ENCODE measurements at places on chromosomes 3 and 15.

DNA sequence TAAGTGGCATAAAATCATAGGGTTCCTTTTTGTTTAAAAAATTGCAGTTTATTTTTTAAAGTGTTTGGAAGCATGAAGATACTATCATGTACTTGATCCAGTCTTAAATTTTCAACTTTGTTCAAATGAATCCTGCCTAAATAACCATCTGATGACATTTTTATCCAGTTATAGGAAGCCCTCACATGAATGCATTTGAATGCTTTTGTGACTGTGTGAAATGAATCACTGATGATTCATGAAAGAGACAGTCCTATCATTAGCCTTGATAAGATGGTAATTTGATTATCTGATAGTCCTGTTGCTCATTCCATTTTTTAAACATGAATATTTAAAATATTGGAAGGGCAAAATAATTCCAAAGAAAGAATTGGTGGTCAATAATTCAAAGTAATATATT lies 401.9 kb upstream of the ROBO2 start:
- DNase-seq: no peak

DNA sequence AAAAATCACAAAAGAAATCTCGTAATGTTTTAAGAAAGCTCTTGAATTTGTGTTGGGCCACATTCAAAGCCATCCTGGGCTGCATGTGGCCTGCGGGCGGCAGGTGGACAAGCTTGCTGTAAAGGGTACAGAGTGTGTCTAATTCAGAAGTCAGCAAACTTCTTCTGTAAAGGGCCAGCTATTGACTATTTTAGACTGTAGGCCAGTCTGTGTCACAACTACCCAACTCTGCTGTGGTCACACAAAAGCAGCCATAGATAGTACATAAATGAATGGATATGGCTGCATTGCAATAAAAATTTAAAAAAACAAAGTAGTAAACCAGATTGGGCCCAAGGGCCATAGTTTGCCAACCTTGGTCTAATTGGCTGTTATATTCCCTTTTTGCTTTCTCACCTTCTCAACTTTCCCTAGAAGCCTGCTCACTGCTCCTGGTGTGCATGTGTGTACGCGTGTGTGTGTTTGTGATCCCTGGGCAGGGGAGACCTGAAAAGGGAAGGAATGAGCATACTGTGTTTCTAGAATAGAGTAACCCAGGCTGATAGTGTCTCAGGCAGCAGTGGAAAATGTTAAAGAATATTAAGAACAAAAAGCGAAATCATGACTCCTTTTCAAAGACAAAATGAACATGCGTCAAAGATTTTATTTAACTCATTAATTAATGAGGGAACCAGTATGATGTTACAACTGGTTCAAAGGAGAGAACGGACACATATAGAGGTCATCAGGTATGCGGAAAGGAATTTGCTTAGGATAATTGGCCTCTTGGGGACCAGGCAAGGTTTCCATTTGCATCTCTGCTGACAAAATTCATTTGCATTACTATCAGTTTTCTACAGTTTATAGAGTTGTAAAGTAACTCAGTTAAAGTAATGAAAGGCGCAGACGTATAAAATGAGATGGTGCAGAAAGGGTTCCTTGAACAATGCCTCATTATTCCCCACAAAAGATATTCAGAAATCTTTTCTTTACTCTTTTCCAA lies 248.0 kb downstream of the THSD4 start:
- no peak for DNase-seq

DNA sequence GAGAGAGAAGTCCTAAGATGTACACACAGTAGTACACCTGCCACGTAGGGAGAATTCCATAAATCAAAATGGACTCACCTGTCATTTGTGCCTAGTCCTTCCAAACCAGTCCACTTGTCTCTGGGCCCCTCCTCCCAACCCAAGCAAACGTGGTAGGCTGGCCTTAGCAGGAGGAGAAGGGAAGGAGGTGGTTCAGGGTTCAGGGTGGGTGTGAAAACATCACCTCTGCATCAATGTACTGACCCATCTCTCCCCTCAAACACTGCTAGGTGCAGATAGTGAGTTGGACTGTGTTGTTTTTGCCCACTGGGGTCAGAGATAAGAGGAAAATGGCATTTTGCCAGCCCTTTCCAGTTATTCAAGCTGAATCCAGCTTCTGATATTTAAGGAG lies 99.3 kb downstream of the MME start:
- DNase-seq: no peak

DNA sequence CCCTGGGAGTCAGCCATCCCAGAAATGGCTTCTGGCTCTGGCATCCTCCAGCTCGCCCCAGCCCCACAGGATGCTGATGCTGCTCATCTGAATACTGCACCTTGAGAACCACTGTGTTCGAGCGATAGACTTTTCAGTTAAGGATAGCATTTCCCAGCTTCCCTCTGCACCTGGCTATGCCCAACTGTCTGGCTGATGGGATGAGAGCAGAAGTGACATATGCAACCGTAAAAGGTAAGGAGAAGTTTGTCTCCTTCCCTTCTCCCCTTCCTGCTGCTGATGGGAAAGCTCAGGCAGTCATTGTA lies 9.7 kb upstream of the HHATL start:
- no peak for DNase-seq

DNA sequence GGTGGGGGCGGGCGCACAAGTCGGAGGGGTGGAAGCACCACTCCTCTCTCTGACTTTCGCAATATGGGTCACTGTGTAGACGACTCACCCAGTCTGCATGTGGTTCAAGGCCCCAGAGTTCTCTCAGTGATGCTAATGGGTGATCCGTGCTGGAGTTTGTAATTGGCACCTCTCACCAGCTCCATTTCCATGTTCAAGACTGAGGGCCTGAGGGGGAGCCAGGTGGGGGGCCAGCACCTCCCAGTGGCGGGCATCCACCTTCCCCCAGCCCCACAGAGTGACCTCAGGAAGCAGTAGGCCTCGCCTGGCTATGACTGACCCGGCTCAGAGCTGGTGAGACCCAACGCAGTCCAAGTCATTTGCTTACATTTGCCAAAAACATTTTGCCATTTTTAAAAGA lies 230.0 kb upstream of the ST8SIA2 start:
- DNase-seq: no peak

GRCh38 chr15:69663441-69663840 lies 210.8 kb downstream of the RPLP1 start:
- DNase-seq: no peak

DNA sequence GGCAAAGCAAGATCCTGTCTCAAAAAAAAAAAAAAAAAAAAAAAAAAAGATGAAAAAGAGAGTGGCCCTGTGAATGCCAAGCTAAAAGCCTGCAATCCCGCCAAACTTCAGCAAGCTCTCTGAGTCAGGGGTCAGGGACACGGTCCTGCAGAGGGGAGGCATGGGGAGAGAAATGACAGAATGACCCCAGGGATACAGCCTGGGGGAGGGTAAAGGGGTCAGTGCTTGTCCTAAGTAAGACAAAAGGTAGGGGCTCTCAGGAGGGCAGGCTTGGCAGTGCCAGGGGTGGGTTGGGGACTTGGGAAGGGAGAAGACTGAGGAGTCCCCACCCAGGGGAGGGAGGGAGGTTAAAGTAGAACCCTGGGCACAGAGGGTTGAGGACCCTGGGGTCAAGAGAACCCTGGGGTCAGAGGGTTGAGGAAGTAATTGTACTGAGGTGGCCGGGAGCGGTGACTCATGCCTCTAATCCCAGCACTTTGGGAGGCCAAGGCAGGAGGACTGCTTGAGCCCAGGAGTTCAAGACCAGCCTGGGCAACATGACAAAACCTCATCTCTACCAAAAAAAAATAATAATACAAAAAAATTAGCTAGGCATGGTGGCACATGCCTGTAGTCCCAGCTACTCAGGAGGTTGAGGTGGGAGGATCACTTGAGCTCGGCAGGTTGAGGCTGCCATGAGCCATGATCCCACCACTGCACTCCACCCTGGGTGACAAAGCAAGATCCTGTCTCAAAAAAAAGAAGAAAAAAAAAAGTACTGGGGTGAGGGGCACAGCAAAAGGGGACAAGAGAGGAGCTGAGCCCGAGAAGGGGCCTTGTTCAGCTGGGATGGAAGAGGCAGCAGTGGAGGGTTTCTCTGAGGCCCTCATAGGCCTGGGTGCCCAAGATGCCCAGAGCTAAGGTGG lies 5.2 kb upstream of the SEMA3B start:
- DNase-seq: no peak

GRCh38 chr3:170117134-170117533 lies 64.4 kb downstream of the PHC3 start:
- DNase-seq: no peak

DNA sequence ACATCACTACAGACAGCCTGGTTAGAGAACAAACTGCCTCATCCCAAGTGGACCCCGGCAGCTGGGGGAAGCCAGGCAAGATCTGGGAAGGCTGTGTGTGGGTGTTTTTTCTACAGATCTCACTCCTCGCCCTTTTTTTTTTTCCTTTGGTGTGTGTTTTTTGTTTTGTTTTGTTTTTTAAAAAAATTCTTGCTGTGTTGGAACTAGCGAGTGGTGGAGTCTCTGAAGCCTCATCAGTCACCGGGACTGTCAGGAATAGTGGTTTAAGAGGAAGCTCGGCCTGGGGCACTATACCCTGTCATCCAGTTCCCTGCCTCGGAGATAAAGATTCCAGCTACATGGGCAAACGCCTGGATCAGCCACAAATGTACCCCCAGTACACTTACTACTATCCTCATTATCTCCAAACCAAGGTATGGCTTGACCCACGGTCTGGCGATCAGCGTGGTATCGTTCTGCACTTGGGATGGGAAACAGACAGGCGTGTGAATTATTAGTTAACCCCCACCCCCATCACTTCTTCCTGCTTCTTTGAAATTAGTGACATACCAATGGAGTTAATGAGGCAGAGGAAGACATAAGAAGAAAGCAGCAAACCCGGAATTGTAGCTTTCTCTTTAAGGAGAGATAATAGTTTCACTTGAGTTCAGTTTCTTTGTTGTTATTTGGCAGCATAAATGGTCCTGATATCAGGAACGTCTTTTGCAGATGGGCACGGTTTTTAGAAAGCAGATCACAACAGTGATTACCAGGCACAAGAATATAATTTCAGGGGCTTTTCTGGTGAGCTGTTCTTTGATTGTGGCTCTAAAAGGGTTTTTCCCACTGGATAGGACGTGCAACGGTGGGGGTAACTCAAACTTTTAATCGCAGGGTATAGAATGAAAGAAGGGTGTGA lies 722 bp downstream of the RBMS3 start:
- DNase-seq: no peak

- no peak for DNase-seq
These were observed 69.3 kb downstream of the BBX start for GRCh38 chr3:107592073-107592472.

- DNase-seq: no peak
These were observed 77.9 kb upstream of the NTRK3 start for GRCh38 chr15:88334436-88334835.

DNA sequence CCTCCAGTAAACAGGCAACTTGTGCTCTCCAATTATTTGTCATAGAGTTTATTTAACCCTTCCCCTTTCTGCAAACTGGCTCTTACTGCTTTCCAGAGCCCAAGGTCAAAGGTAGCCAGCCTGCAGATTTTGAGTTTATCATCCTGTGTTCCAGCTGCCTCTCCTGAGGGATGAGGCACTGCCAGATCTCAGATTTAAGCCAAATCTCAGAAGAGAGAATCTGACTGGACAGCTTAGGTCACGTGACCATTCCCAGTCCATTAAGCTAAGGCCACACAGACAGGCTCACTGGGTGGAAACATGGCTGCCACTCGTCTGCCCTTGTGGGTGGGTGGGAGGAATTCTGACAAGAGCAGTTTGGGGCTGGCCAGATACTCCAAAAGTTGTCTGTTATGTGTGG lies 8.6 kb upstream of the SIAH2 start:
- DNase-seq: no peak
